ENCODE measurements at places on chromosomes 2 and 18.
A peak's percentile ranks its signal among the peaks of the same experiment; 100 is the strongest.

DNA sequence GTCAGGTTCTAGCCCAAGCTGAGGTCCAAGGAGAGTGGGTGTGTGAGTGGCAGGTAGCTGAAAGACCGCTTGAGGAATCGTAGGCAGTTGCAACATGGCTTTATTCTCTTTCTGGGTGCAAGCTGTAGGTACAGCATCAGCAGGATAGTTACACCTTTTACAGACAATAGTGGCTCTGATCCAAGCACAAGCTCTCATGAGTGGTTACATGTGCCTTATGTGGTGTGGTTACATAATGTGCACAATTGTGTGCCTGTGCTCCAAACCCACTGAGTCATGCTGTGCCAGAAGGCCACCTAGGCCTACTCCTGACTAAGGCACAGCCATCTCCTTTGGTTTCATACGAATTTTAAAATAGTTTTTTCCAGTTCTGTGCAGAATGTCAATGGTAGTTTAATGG is 227.6 kb downstream of the SATB2 start:
- DNase-seq, result no peak

- DNase-seq, result no peak
Measured at GRCh38 chr2:121342751-121343150, 57.7 kb upstream of the TFCP2L1 start.

- DNase-seq, result no peak
Measured at GRCh38 chr18:61679836-61680235, 213.0 kb downstream of the RNF152 start.

- DNase-seq, result no peak
Measured at GRCh38 chr2:14143435-14143834, 489.1 kb upstream of the LRATD1 start.

- no peak for DNase-seq
Measured at GRCh38 chr2:160482673-160483072, 10.9 kb downstream of the RBMS1 start.

DNA sequence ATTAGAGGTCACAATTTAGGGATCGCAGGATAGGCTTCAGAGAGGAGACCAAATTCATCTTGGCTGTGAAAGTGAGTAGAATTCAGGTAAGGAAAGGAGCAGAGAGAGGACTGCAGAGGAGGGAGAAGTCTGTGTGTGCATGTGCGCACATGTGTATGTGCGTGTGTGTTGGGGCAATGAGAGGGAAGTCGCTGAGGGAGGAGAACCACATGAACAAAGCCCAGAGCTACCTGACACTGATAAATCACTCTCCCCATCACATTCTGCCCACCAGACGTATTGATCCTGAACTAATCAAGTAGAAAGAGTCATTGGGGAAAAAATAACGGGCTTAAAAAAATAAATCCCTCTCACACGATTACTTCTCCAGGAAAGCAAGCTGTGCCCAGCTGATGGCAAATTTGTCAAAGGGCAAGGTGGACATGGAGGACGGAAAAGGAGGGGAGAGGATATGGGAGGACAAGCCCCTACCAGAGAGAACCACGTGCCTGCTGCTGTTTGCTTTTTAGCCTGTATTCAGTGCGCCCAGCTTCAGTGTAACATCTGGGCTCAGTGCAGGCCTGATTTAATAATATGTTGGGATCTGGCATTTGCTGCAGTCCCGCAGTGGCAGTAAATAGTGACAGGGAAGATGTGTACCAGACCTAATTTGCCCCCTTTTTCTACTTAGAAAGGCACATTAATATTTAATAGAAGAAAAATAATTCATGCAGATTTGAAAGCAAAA is 307.5 kb downstream of the C1D start:
- no peak for DNase-seq

DNA sequence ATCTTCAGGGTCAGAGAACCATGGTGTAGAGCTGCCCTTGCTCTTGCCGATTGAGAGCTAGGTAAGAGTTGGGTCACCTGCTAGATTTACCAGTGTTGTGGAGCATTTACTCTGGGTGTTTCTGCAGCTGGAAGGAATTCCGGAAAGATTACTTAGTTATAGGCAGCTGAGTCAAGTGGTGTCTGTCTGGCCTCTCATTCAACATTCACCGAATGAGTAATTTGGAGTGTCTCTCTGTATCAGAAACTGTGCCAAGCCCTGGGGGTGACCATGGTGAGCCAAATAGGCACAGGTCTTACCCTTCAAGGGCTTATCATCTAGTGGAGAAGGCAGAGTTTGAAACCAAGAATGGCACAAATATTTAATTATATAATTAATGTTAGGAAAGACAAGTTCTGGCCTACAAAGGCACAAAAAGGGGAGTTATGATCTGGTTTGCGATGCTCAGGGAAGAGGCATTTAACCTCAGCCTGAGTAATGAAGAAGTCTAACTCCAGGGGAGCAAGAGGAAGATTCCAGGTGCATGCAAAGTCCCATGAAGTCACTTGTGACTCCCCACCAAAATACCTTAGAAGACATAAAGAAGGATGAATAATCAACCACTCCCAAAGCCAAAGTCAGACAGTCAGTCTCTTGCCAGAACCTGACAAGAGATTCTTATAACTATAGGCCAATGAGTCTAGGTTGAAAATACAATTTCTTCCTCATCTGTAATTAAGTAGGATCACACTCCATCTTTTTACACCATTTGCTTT is 12.5 kb downstream of the SETBP1 start:
- DNase-seq, result no peak

DNA sequence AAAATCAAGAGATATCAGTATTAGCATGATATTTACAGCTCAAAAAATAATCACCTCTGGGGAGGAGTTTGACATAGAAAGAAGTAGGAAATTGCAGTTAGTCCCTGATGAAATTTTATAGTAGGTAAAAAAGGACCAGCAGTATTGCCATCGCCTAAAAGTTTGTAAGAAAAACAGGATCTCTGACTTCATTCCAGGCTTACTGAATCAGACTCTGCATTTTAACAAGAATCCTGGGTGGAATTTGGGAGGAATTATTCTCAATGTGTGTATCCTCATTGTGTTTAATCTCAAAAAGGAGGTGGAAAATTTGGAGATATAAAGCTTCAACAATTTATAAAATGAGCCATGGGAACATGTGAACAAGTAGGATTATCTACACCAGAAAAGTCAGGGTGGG is 31.2 kb upstream of the STAT1 start:
- no peak for DNase-seq

DNA sequence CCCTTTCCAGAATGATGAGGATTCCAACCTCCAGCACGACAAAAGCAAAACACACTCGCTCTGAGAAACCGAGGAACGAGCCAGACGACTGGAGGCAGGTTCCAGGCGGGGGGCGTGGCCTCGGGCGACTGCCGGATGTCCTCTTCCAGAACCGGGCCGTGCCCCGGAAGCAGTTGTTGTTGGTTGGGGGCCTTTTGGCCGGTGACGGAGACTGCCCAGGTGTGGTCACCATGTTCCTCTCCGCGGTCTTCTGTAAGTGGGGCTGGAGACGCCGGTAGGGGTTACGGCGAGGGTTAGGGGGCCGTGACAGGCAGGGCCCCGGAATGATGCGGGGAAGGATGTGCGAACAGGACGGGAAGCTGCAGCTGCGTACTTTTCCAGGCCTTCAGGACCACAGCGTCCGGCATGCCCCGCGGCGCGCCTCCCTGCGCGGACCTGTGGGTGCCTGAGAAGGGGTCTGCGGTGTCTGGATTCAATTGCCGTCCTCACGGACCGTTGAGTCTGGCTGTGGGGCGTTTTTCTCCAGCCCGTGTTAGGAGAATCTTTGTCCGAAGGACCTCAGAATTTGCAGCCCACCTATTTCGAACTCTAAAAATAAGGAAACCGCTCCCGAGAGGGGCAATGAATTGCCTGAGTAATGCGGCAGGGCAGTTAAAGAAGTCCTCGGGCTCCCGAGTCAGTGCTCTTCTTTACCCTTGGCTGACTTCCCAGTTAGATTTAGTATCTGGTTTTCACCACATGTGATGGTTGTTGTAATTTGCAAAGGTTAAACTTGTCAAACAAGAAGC is at the start of gene MRPL33:
TSS of gene MRPL33 (plus strand) at position 172 of the 788 bp plus-strand sequence. CDS start at position 231, 59 bp downstream.
- peak; percentile 83 for DNase-seq

- no peak for DNase-seq
Measured at GRCh38 chr2:127671557-127672302, 3.6 kb downstream of the LIMS2 start.
